ENCODE measurements at places on chromosomes 3 and 15.

DNA sequence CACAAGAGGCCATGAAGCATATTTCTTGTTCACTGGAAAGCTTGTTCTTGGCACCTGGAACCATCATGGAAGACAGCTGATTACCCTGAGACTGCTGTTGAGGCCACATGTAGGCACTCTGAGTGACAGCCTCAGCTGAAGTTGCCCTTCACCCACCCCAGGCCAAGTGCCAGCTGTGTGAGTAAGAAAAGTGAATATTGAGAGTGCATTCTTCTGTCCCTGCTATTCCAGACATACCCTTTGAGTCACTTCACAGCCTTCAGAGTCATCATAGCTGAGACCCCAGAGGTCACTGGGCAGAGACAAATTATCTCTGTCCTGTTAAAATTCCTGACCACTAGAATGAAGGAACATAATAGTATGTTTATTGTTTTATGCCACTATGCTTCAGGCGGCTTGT, 79.6 kb downstream of the NFKBIZ start:
- DNase-seq: peak; percentile 49

GRCh38 chr15:39266890-39267289, 314.0 kb upstream of the THBS1 start:
- peak; percentile 68 for DNase-seq

GRCh38 chr3:2343031-2343682, 244.5 kb downstream of the CNTN4 start:
- no peak for DNase-seq

DNA sequence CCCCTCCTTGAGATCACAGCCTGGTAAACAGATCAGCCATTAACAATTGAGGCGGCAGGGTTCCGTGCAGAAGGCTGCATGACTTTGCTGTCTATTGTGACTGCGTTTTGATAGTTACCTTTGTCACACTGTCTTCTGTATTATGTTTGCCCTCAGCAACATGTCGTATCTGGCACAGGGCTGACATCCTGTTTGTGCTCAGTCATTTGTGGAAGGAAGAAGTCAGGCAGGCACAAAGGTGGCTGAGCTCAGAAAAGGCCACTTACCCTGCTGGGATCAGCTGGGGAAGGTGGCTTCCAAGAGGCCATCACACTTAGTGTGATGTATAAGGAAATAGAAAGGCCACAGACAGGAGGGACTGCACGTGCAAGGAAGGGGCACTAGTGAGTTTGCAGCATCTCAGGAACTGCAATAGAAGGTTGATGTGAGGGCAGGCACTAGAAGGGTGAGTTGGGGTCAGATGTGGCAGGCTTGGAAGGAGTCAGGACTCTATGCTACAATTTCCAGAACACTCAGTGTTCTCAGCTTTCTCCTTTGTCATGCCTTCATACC, 13.4 kb downstream of the PML start:
- no peak for DNase-seq

- DNase-seq: no peak
Observed at GRCh38 chr15:89806210-89806558, 8.5 kb downstream of the ANPEP start.

DNA sequence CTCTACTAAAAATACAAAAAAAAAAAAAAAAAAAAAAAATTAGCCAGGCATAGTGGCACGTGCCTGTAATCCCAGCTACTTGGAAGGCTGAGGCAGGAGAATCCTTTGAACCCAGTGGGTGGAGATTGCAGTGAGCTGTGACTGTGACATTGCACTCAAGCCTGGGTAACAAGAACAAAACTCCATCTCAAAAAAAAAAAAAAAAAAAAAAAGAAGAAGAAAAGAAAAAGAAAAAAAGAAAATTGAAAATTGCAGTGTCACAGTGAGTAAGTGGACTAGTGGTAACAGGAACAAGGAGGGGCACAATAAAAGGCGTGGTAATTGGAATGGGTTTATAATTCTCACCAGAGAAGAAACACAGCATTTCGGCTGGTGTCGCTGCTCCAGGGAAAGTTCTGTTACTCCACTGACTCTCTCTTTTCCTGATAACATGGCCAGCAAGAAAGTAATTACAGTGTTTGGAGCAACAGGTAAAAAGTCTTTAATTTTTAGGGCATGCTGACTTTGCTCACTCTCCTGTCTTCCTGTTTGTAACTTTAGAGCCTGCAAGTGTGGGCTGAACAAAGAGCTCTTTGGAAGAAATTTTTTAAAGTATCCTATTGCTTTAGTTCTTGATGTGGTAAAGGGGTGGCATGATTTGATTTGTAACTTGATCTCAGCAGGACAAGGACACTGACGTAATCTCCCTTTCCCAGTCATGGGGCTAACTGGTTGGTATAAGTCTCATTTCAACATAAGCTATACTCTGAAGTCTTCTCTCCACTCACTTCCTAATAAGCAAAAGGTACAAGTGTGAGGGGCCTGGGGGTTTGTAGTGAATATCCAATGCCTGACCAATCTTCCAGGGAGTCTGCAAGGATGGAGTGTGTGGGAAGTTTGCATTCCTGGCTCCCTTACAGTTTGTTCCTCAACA, 22.1 kb upstream of the TRA2B start:
- DNase-seq: peak; percentile 89

- DNase-seq: no peak
Observed at GRCh38 chr3:38590521-38590920, 59.0 kb downstream of the SCN5A start.

DNA sequence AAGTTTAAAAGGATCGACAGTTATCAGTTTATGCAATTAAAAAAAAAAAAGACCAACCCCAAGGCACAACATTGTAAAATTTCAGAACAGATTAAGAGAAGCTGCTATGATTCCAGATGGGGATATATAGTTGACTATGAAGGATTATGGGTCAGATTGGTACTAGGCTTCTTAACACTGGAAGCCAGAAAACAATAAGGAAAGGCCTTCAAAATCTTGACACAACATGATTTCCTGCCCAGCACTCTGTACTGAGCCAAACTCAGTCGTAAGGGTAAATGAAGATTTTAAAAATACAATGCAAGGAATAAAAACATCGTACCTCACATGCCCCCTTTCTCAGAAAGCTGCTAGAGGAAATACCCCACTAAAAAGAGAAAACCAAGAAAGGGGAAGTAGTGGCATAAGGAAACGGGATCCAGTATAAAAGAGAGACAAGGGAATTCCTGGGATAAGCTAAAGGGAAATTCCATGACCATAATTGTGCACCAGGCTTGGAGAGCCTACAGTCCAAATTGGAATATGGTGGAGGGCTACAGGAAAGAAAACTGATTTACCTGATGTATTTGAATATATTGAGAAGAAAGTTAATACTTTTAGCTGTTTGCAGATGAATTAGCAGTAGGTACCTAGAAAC, 27.9 kb downstream of the PIAS1 start:
- DNase-seq: no peak

DNA sequence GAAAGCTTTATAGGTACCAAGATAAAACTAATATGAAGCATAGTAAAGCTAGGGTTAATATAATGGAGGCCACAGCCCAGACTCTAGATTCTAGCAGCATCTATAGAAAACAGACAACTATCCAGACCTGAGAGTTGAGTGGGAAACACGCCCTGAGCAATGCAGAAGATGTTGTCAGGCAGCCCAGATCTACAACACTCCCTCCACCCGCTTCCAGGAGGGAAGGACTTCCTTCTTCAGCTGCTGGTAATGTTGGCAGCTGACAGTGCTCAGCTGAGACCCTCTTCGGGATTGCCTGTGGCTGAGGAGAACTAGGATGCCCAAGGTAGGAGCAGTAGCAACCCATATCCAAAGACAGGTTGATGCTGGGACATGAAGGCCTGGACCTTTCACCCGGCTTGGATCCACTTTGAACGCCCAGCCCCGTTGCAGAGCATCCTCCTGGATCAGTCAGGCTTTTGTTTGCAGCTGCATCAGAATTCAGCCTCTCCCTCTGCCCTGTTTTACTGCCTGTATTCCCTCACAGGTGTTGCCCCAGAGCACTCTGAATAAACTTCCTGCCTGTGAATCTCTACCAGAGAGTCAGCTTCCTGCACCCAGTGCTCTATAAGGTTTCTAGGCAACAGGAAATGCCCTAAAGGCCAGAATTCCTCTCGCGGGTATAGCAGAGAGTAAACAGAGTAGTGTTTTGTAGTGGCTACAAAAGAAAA, 174.7 kb upstream of the IL12A start:
- no peak for DNase-seq
